Ascending aorta (tissue), 2 donors: ENCODE measurements at places on chromosomes 1 and 21.

DNA sequence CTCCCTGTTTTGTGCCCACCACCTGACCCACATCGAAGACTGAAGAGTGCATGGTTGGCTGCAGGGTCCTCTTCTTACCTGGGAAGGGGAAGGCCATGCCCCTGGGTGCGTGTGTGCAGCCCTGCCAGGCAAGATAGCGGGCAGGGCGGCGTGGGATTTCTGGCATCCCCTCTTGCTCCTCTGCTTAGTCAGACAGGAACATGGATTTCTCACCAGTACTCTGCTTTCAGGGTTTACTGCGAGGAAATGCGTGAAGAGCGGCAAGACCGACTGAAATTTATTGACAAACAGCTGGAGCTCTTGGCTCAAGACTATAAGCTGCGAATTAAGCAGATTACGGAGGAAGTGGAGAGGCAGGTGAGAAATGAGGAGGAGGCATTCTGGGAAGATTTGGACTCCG lies 15.5 kb upstream of the MIIP start:
- no peak for DNase-seq

- DNase-seq = no peak
These were observed 23.9 kb upstream of the ITLN2 start for GRCh38 chr1:160978510-160978927.

DNA sequence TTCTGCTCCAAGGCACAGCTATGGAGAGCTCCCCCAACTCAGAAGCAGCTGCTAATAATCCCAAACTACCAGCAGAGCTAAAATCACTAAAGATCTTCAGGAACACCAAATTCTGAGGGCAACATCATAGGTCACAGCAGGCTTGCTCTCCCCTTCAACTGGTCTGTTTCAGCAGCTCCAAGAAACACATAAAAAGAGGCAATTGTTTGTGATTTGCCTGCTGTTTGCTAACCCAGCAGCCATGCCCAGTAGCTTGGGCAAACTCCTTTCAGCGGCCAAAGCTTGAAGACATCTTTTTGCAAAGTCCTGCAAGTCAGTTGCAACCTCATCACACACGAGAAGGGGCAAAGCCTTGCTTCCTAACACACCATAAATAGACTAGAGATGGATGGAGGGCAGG lies 8.9 kb downstream of the ERI3 start:
- DNase-seq = no peak

DNA sequence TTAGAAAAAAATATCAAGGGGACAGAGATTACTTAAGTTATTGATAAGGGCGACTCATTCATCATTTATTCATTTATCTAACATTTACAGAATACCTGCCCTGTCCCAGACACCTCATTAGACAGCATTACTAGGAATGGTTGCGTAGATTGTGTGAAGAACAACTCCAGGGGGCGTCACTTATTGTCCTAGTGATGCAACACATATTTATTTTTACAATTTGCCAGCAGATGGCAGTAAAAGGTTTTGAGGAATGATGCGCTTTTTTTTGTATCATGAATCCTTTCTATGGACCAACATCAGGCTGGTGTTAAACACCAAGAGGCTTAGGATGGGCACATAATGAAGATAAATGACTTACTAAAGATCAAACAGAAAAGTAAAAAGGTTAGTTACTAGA lies 5.5 kb downstream of the NCAM2 start:
- no peak for DNase-seq

DNA sequence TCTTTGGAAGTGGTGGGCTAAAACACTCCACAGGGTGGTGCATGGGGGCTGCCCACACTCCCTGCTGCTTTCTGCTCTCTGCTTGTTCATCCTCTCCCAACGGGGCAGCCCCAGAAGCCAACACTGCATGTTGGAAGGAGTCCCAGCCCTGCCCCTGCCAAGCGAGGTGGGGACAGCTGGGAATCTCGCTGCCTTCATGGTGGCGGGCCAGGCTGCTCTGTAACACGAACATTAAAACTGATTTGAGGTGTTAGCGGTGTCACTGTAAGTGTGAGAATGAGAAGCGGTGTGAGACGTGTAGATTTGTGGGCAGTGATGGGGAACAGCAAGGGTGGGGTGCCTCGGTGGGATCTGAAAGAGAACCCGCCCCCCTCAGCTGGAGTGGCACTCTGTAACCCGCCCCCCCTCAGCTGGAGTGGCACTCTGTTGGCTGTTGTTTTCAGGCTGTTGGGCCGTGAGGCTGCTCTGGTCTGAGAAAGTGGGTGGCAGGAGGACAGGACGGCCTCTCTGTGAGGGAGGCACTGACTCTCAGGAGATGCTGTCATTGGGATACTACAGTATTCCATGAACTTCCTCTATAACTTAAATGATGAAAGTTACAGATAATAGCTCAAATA lies 80.9 kb downstream of the PCBP3 start:
- DNase-seq = no peak

DNA sequence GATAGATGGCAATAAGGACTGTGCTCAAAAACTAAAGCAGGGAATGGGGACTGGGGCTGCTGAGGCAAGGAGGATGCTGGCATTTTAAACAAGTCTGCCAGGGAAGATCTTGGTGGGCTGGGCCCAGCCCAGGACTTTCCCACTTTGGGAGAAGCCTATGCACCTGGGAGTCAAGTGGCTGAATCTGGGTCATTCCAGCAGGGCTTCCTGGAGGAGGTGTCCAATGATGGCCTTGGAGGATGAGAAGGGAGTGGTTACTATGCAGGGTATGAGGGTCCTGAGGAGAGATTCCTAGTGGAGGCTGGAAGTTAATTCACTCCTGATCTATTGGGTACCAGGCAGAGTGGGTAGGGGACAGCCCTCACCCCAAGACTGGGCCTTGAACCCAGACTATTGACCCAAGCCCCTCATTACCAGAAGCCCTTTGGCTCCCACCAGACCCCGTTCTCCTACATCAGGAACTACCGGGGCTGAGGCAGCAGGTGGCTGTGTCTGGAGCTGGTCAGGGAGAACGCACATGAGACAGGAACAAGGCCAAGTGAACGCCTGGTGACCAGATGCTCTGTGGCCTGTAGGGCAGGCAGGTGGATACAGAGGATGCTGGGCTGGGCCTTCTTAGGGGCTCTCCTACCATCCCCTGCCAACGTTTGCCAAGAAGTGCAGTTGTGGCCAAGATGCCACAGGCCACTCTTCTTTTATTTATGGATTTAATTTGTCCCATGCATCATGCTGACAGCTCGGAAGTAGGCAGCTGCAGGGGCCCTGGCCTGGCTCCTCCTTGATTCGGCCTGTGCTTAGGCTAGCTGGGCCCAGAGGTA lies 18.3 kb upstream of the LRP8 start:
- peak; percentile 41 for DNase-seq

GRCh38 chr1:193308438-193308837 lies 122.0 kb upstream of the B3GALT2 start:
- DNase-seq = no peak

DNA sequence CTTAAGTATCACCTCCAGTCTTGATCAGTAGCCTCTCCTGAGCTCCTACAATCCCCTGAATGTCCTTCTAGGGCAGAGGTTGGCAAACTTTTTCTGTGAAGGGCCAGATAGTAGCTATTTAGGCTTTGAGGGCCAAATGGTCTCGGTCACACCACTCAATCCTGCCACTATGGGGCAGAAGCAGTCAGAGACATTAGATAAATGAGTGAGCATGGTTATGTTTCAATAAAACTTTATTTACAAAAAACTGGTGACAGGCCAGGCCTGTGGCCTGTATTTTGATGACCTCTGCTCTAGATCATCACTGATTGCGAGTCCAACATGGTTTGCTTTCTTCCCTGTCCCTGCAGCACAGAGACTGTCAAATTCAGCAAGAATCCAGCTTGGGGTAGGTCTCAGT lies 36.3 kb downstream of the LRP8 start:
- no peak for DNase-seq

DNA sequence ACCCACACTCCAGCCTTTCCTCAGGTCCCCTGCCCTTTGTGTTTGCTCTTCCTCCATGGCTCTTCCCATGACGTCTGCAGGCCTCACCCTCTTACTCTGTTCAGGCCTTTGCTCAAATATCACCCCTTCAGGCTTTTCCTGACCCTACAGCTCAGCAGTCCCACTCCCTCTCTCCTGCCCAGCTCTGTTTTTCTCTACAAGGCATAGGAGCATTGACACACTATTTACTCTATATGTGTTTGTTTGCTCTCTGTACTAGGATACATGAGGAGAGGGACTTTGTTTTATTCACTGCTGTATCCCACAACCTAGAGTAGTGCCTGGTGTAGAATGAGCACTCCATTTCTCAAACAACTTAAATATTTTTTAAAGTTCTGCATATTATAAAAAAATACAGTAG lies 107.4 kb upstream of the COA6 start:
- DNase-seq = no peak

GRCh38 chr21:41187537-41188025 lies 19.6 kb downstream of the BACE2 start:
- no peak for DNase-seq

DNA sequence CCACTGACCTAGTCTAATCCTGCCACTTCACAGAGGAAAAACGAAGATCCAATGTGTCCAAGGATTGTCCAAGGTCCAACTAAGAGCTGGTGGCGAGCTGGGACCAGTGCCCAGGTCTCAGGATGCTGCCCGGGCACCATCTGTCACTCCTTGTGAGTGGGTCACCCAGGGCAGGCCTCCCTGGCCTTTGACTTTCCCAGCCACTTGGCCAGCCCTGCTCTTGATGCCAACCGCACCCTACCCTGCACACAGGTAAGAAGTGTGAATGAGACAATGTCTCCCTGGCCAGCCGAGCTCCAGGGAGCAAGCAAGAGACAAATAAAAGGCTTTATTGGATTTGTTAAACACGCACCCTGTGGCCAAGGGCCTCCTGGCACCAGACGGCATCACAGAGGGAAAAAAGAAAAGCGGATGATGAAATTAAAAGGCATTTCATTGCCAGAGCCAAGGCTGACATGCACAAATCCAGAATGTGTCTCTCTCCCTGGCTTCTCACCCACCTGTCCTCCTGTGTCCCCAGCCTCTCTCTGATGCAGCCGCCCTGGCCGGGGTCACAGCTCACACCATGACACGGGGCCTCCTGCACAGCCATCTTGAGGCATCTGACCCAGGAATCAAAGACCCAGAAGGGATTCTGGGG lies 72.8 kb downstream of the CAMK2N1 start:
- no peak for DNase-seq

- DNase-seq = no peak
These were observed 5.8 kb downstream of the TCHH start for GRCh38 chr1:152109231-152109997.

GRCh38 chr1:178628637-178629251 lies 96.3 kb upstream of the RALGPS2 start:
- no peak for DNase-seq

GRCh38 chr1:70134148-70134547 lies 71.2 kb downstream of the LRRC40 start:
- DNase-seq = no peak
